ENCODE measurements at places on chromosomes 7 and 10. TPM values are rescaled to one million over a fixed set of nuclear protein-coding genes. Genes with fewer than 3 reads are reported as not detected.
A peak's percentile ranks its signal among the peaks of the same experiment; 100 is the strongest.

GRCh38 chr10:86254081-86254480 lies 112.5 kb downstream of the GRID1 start:
- peak; percentile 71 for DNase-seq

- DNase-seq: no peak
Observed at GRCh38 chr7:100221231-100221718, 1.5 kb downstream of the PVRIG start.

The ADCYAP1R1 gene
- 1.4 TPM for total RNA-seq

GRCh38 chr10:47152861-47153349 lies 147.1 kb upstream of the GDF10 start:
- no peak for DNase-seq

The CLIP2 gene
- total RNA-seq: 9.9 TPM

The SH2D4B gene
- not detected for total RNA-seq

GRCh38 chr10:98396096-98397063 lies 18.6 kb downstream of the PYROXD2 start:
- no peak for DNase-seq

GRCh38 chr10:102764470-102765161 lies 20.9 kb downstream of the WBP1L start:
- DNase-seq: no peak

The FFAR4 gene
- total RNA-seq: 0.08 TPM

The ITPRID1 gene
- not detected for total RNA-seq

GRCh38 chr7:24851786-24852185 lies 94.5 kb upstream of the GSDME start:
- no peak for DNase-seq

GRCh38 chr10:21953585-21954057 lies 49.9 kb downstream of the DNAJC1 start:
- DNase-seq: no peak

GRCh38 chr7:10646194-10646593 lies 327.5 kb upstream of the PHF14 start:
- no peak for DNase-seq

- no peak for DNase-seq
Observed at GRCh38 chr7:79610748-79611304, 157.4 kb upstream of the MAGI2 start.

DNA sequence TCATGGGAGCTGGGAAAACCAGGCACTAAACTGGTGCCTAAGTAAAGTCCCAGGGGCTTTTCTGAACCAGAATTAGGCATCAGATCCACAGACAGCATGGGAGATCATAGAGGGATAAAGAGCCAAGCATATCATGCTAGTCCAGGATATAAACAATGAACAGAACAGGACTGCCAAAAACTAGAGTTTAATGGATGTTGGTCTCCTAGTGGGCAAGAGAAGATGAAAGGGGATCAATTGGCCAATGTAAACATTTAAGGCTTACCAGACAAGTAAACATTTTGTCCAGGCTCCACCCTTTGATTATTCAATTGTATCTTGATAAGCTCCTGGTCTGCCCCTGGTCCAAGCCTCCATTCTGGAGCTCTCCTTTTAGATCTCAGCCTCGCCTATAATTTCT lies 18.9 kb downstream of the MACC1 start:
- DNase-seq: no peak

GRCh38 chr7:103381280-103382031 lies 34.0 kb downstream of the PSMC2 start:
- no peak for DNase-seq

The TRIL gene
- 2.6 TPM for total RNA-seq

The UNCX gene
- not detected for total RNA-seq

DNA sequence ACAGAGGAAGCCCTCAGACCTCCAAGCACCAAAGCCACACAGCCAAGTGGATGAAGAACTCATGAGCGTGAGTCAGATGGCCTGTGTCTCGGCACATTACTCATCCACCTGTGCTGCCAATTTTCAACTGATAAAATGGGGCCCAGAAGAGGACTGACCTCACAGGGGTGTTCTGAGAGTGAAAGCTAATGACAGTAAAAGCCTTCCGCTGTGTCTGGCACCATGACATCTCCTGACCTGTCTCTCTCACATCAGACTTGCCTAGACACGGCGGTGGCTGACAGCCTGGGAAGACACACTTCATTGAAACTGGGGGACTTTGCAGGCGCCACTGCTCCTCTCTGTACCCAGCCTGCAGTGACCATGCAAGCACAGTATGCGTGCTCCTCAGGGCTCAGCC lies 8.3 kb upstream of the SLC18A3 start:
- peak; percentile 46 for DNase-seq

The NPC1L1 gene
- total RNA-seq: 0.19 TPM

GRCh38 chr10:117216611-117217195 lies 19.4 kb downstream of the KCNK18 start:
- peak; percentile 87 for DNase-seq

- DNase-seq: peak; percentile 65
Observed at GRCh38 chr10:75097666-75098285, 13.7 kb upstream of the SAMD8 start.

GRCh38 chr10:29455095-29455494 lies 166.2 kb downstream of the LYZL1 start:
- no peak for DNase-seq
